ENCODE measurements at places on chromosomes 2 and 18.

DNA sequence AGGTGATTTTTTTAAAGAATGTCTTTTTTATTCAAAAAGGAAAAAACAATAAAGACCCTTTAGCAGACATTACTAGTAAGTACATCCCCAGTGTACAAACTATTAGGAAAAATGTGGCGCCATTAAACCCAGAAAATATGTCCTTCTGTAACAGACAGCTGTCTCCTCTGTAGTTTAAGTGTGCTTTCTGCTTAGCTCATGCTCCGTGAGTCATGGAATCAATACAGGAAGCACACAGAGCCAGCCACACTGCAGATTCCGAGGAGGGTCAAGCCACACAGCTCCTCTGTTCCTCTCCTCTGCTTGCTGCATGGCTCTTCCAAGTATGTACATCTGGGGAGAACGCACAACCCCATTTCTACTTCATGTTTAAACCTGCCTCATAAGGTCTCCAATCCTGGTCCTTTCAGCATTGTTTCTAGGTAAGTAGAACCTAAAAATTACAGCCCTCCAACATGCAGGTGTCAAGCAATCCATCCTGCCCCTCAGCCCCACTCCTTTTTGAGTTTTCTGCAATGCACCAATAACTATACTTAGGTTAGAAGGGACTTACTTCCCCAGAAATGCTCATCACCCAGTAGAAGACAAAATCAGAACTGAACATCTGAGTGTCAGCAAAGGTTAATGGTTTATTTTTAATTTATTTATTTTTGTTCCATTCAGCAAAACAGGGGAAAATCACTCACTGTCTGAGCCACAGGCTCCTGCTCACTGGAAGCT lies 37.5 kb downstream of the ACVR1 start:
- no peak for DNase-seq

DNA sequence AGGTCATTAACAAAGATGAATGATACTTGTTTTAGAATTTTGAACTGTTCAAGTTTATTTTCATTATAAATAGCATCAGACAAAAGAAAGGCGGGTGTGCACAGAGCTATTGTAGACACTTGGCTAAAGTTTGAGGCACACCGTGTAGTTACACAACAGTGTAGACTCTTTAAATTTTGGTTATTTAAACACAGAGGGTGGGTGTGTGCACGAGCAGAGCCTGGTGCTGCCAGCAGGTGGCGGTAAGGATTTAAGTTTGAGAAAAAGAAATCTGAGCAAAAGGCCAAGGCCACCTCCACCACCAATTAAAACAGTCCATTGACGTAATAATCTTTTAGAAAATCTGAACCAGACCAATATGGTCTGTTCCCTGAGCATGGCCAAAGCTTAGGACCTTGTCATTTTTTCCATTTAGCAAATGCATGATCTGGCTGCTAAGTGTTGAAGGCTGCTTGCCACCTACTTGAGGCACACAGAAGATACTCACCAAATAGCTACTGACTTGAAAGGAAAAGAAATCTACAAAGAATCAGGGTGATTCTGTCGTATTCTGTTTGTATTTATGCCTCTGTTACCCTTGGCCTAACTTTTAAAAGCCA lies 14.3 kb downstream of the COPS7B start:
- no peak for DNase-seq

GRCh38 chr2:62156861-62157496 lies 38.9 kb upstream of the B3GNT2 start:
- no peak for DNase-seq

GRCh38 chr2:40271094-40271493 lies 180.8 kb downstream of the SLC8A1 start:
- DNase-seq: no peak

DNA sequence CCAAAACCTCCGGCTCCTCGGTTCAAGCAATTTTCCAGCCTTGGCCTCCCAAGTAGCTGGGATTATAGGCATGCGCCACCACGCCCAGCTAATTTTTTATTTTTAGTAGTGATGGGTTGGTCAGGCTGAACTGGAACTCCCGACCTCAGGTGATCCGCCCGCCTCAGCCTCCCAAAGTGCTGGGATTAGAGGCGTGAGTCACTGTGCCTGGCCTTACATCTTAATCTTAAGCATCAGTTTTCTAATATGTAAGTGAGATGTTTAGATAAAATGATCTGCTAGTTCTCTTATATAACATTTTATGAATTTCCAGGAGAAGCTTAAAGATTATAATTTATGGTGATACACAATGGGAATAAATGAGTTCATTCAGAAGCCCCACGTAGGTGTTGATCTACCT lies 69.2 kb downstream of the SPTBN1 start:
- DNase-seq: no peak

DNA sequence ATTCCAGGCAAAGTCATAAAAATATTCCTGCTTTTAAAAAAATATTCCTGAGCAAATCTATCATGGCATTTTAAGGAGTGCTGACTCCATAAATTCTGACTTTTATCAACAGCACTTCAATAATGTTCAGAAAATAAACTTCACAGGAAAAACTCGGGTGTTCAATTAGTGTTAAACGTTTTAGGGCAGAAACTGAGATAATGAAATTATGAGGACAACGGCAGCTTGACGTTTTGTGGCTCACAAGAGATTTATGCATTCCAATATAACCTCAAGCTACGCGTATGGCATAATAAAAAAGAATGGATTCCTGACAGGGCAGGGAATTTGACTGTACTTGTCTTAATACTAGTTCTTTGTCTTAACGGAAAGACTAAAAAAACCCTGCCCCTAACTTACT lies 133.2 kb downstream of the ICOS start:
- no peak for DNase-seq

All from activated naive CD8-positive, alpha-beta T cell treated with anti-CD3 and anti-CD28 coated beads, Interleukin-2, amount 50 U/mL, for 16 hours (primary cell).